Stimulated activated CD8-positive, alpha-beta memory T cell treated with anti-CD3 and anti-CD28 coated beads, Interleukin-2, amount 100 ng/mL, for 48 hours (primary cell): ENCODE measurements at places on chromosomes 13 and 19.
A peak's percentile ranks its signal among the peaks of the same experiment; 100 is the strongest.

DNA sequence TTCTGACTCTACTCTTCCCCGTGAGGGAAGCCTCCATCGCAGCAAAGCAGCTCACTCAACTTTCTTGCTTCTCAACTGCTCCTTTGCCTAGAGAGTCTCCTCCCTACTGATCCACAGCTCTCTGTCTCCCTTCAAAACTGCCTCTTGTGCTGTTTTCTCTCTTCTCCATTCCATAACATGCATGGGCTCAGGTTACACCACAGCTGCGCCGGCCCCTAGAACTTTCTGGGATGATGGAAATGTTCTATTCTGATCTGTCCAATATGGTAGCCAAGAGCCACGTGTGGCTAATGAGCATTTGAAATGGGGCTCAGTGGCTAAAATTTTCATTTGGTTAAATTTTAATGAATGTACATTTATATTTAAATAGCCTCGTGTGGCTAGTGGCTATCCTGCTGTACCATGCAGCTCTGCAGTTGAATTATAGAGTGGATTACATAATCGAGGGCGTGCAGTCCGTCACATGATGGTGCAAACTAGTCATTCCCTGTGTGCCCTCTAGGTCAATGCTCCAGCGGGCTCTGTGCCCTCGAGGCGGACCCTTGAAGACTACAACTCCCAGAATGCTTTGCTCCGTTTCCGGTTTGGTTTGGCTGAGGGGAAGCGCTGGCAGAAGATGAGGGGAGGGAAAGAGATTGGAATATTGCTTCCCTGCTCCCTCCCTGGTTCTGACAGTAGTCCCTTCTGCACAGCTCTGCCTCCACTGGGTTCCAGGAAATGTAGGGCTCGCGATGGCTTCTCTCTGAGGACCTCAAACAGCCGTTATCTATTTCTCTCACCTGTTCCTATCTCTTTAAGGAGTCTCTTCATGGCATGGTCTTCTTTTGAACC, 109.8 kb downstream of the CACNA1A start:
- no peak for DNase-seq

DNA sequence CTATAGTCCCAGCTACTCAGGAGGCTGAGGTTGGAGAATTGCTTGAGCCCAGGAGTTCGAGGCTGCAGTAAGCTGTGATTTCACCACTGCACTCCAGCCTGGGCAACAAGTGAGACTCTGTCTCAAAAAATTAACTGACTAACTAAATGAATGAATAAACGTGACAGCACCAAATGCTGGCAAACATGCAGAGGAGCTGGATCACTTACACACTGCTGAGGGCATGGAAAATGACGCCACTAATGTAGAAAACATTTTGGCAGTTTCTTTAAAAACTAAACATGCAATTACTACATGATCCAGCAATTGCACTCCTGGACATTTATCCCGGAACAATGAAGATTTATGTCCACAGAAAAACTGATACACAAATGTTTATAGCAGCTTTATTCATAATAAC, 31.3 kb upstream of the GTF3A start:
- no peak for DNase-seq

DNA sequence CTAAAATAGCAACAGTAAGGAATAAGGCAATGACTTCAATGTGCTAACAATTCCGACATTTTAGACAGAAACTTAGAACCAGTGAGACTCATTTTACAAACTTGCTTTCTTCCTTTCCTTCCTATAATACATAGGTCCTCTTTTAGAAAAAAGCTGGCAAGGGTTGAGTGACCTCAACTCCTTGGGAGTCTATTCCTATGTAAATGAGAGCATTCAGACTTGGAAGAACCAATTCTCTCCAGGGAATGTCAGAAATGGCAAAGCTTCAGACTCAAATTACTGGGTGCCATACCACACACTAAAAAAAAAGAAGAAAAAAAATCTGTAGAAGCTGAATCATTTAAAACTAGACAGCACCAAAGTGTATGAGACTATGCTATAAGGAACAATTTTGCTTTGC, 1328.2 kb downstream of the OLFM4 start:
- DNase-seq: no peak

GRCh38 chr19:4097501-4097900, 26.4 kb downstream of the MAP2K2 start:
- DNase-seq: no peak

DNA sequence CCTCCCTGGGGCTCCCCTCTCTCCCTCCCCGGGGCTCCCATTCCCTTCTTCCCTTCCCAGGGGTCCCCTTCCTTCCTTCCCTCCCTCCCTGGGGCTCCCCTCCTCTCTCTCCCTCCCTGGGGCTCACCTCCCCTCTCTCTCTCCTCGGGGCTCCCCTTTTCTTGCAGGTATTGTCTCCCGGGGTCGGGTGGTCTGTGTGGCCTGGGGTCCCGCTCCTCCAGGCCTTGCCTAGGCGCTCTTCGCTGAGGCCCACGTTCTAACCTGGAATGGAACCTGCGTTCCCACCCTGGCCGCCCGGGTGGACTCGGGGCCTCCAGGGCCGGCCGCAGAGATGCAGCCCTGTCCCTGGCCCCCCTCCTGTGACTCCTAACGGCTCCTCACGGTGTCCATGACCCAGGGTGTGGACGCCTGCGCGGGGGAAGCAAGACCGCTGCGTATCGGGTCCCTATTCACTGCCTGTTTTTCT, 940 bp upstream of the DCUN1D2 start:
- no peak for DNase-seq

- DNase-seq: no peak
These were observed 18.1 kb upstream of the ZFP82 start for GRCh38 chr19:36436531-36436930.

DNA sequence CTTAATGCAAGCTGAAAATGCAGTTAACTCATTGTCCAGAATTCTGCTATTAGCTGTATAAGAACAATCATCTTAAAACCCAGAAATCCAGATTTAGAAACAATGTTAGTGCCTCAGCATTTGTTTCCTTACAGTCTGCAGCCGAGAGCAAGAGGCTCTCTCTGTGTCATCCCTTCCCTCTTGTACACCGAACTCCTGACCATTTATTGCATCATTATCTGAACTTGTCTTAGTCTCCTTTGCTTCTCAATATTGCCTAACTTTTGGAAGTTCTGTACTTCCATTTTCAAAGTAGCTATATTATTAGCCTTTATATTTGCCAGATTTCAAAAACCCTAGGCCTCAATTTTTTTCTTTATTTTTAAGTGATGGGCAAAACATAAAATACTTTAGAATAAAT, 27.1 kb downstream of the RNASEH2B start:
- no peak for DNase-seq

GRCh38 chr19:19558636-19559035, 20.6 kb downstream of the CILP2 start:
- DNase-seq: no peak

GRCh38 chr19:3145909-3146676, 10.3 kb downstream of the GNA15 start:
- DNase-seq: no peak

- no peak for DNase-seq
These were observed 10.1 kb downstream of the BCL3 start for GRCh38 chr19:44758596-44758995.

DNA sequence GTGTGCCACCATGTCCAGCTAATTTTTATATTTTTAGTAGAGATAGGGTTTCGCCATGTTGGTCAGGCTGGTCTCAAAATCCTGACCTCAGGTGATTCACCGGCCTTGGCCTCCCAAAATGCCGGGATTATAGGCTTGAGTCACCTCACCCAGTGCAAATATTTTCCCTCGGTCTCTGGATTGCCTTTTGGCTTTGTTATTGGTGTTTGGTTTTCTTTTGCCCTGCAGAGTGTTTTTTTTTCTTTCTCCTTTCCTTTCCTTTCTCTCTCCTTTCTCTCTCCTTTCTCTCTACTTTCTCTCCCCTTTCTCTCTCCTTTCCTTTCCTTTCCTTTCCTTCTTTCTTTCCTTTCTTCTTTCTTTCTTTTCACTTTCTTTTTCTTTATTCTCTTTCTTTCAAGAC, 33.2 kb downstream of the KDM4B start:
- DNase-seq: no peak

- no peak for DNase-seq
These were observed 340.5 kb downstream of the ZNF536 start for GRCh38 chr19:30712431-30713337.

DNA sequence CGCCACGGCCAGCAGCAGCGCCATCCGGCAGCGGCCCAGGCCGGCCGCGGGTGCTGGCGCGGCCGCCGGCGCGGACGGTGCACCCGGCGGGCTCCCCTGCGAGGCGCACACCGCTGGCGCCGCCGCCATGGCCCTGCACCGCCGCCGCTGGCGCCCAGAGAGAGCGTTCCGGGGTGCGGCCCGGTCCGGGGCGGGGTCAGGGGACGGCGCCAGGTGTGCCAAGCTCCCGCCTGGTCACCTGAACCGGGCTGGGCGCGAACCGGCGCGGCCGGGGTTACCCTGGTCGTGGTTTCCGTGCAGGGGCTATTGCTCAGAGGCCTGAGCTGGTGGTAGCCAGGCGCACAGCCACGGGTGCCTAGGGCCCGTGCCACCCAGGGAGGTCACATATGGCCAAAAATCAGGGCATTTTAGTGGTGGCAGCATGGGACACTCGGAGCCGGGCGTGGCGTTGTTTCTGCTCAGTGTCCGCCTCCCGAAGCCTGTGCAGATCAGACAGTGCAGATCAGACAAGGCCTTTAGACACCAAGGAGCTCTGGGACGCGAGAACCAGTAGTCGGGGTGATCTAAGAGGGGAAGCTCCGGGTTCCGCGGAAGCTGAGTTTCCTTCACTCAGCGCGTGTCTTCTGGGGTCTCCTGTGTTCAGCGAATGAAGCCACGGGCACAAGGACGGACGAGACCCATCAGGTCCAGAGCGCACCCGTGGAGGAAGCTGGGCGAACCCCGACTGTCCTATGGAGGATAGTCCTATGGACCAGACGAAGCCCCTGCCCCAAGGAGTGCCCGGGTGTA, at the start of gene TMEM238:
Gene TMEM238, minus strand, starts transcription at position 162 of the 789 bp plus-strand sequence. Its CDS starts 33 bp downstream, at position 129.
- no peak for DNase-seq

DNA sequence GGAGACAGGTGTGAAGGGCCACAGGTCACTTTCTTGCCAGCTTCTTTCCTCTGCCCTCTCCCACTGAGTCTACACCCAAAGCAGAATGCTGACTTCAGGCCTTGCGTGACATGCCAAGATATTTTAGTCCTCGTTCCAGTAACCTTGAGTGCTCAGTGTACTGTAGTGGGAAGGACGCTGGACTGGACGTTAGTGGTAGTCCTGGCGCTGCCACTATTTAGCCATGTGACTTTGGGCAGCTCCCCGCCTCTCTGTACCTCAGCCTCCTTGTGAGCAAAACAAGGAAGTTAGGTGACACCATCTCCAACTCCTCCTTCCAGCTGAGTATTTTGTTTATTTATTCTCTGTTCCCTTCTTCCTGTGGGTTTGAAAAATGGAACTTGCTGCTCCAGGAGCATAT, 86.1 kb downstream of the FRY start:
- DNase-seq: no peak

- no peak for DNase-seq
These were observed 20.0 kb upstream of the WTIP start for GRCh38 chr19:34461375-34462100.

DNA sequence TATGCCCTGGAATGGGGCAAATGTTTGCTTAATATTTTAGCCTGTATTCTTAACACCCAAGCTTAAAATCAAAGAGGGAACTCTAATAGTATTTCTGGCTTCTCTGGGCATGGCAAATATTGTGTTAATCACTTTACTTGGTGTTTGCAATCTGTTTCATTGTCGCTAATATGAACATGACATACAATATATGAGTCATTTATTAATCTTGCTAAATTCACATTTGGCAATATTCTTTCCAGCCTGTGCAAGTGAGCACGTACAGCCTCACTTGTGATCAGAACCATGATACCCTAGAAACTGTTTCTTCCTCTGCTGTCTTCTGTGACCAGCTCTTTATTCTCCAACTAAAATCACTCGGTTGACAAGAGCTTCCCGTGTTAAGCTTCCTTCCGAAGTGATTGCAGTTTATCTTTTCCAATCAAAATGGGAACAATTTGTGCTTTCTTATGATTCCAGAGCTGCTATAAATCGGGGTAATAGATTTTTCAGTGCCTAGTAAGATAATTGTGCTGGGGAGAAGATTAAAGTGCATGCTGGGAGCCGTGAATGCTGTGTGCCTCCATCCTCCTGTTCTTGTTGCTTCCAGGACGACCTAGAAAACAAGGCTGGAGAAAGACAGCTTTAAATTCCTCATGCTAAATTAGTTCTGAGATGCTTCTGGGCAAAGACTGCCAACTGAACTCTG, 153.0 kb upstream of the TMTC4 start:
- no peak for DNase-seq

DNA sequence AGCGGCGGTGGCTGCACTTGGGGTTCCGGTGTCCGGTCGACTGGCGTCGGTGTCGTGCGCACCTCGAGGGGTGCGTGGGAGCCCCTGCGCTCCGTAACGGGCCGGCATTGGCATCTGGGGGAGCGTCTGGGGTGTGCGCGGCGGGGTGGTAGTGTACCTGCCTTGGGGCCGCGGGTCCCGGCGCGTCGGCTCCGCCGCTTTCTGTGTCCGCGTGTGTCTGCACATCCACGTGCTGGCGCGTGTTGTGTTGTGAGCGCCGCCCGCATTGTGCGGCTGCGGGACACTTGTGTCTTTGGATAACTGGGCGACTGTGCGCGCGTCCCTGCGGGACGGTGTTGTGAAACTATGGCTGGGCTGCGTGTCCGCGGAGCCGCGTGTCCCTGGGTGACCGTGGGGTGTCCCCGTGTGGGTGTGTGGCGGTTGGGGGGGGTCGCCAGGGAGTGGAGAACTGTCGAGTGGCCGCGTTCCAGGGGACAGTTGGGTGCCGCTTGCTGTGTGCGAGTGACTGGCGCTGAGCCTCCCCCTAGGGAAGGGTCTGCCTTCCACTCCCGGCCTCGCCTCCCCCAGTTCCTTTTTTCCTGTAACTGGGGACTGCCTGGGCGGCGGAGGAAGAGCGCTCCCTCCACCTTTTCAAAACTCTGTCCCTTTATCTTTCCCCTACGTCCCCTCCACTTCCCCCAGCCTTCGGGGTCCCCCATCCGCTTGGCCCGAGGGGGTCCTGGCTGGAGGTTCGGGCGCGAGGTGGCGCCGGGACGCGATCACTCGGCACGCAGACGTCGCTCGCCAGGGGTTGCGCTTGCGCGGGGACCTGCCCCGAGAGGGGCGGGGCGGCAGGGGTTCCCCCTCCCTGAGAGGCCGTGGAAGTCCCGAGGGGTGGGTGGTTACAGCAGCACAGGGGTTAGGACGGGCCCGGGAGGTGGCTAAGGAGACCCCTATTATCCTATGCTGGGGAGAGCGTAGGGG, 5.7 kb upstream of the NFIC start:
- DNase-seq: peak; percentile 59

DNA sequence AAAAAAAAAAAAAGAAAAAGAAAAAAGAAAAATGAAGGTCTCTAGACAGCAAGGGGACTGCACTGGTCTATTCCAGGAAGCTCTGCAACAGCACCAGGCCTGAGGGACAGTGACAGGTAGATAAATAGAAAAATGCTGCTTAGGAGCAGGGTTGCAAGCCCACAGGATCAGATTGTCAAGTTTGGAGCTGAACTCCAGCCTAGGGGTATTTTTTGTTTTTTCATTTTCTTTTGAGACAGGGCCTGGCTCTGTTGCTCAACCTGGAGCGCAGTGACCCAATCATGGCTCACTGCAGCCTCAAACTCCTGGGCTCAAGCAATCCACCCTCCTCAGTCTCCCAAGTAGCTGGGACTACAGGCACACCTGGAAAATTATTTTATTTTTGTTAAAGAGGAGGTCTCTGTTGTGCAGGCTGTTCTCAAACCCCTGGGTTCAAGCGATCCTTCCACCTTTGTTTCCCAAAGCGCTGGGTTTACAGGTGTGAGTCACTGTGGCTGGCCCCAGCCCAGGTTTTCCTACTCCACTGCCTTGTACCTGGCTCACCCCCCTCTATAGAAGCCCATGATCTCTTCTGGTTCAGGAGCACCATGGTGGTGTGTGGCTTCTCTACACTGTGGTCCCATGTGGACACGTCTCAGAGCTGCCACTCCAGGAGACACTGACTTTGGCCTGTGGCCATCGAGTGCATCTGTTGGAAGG, 23.9 kb downstream of the POP4 start:
- DNase-seq: no peak
